ENCODE measurements at places on chromosomes 16 and 17. TPM values are rescaled to one million over a fixed set of nuclear protein-coding genes. Genes with fewer than 3 reads are reported as not detected.

DNA sequence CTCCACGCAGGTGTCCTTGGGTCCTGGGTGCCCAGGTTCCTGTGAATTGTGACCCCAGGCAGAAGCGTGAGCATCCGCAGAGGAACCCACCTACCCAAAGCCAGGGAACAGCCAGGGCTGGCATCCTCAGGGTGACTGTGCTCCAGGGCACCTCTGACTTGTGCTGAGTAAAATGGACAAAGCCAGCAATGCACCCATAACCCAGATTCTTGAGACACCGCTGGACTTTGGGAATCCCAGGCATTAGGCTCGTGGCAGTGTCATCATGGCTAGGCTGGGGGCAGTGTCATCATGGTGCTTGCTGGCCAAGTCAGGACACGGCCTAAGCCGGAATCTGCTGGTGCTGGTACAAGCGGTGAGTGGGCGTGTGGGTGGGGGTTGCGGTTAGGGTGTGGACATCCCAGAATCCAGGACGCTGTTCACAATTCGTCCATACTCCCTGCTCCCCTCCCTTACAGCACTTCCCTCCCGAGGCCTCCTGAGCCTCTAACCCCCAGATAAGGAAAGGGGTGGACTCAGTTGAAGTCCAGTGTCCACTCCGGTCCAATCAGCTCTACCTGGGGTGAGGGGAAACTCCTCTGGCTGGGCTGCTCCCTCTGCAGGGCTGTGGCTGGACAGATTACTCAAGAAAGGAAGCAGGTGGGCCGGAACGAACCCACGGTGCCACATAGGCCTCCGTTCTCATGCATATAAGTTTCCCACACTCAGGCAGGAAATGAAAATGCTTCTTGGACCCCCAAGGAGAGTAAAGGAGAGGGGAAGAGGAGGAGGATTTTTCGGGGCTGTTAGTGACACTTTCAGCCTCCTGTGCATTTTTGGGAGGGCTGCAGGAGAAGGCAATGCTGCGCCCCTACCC lies 138.9 kb downstream of the SEC14L1 start:
- peaks cover 16% of the 10 kb centered on the region for H3K4me1 ChIP-seq
- no peak overlapping the region for H3K4me3 ChIP-seq
- H3K36me3 ChIP-seq = no peaks in the 10 kb centered on the region
- H3K27ac ChIP-seq = no peak overlapping the region
- peaks cover 26% of the 10 kb centered on the region for H3K27me3 ChIP-seq

GRCh38 chr16:88366704-88367047 lies 16.1 kb upstream of the ZNF469 start:
- H3K27me3 ChIP-seq = peaks cover 19% of the 10 kb centered on the region
- DNase-seq = no peak
- no peak overlapping the region for H3K4me3 ChIP-seq
- H3K36me3 ChIP-seq = peaks cover 3% of the 10 kb centered on the region
- H3K27ac ChIP-seq = no peak overlapping the region

CCL13 gene
- total RNA-seq = not detected

- DNase-seq = no peak
- H3K4me3 ChIP-seq = no peak overlapping the region
- peaks cover 10% of the 10 kb centered on the region for H3K4me1 ChIP-seq
- peaks cover 15% of the 10 kb centered on the region for H3K36me3 ChIP-seq
- H3K27me3 ChIP-seq = no peaks in the 10 kb centered on the region
- H3K27ac ChIP-seq = no peak overlapping the region
These were observed 70.2 kb downstream of the PARN start for GRCh38 chr16:14559809-14560241.
